CD4-positive, CD25-positive, alpha-beta regulatory T cell (primary cell): ENCODE measurements at places on chromosomes 13 and 19.

DNA sequence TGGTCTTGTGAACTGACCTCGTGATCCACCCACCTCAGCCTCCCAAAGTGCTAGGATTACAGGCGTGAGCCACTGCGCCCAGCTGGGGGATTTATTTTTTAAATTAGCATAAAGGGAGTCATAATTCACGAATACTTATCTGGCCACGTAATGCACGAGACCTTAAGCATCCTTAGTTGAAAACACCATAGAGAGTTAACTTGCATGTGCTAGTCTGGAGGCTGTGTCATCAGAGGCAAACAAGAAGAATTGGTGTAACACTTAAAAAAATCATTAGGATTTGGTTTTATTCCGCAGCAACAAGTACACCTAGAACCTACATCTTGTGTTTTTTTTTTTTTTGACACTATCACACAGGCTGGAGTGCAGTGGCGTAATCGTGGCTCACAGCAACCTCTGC is 19.1 kb downstream of the KLF5 start:
- DNase-seq, result no peak

- peak; percentile 57 for DNase-seq
Measured at GRCh38 chr19:5967994-5968430, 9.9 kb downstream of the RANBP3 start.

- DNase-seq, result peak; percentile 24
Measured at GRCh38 chr19:1132552-1133383, 29.0 kb downstream of the GPX4 start.

- no peak for DNase-seq
Measured at GRCh38 chr13:38340624-38341023, 9.0 kb upstream of the UFM1 start.

DNA sequence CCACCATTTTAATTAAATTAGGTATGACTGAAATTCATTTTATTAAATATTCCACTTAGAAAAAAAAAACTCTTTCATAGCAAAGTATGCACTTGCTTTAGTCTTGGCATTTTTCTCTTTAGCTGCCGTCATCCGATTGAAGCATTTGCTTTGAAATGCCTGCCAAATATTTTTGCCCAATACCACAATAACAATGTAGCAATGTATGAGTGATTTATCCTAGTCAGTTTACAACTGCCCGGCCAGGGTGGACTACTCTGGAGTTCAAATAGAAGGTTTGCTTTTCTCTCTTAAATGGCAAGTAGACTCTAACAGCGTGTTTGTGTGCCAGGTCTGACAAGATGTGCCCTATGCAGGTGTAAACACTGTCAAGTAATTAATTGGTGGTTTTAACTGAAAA is 675.3 kb upstream of the SGCG start:
- DNase-seq, result no peak

DNA sequence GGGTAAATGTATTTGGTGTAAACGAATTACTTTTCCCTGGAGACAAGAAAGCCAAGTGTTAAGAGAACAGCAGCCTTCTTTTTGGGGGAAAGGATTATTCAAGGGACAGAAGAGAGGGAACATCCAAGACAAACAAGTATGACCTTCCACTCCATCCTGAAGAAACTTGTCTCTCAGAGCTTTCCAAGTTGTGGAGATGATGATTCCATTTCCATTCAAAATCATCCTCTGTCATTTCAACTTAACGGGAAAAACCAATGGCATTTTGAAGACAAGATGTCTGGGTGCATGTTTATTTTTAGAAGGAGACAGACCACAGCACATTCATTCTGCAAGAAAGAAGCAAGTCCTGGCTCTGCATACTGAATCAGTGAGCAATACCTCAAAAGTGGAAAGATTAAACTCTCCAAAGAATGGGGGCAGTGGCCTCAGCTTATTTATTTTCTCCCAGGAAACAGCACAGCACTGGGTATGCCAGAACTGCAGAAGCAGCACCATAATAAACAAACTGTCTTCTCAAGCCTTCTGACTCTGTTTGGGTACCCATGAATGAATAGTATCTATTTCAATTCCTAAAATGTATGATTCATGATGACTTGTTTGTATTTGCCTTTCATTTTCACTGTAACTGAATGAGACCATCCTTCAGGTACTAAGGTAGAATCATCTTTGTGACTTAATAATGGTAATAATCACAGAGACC is 541.0 kb downstream of the RFC3 start:
- no peak for DNase-seq

DNA sequence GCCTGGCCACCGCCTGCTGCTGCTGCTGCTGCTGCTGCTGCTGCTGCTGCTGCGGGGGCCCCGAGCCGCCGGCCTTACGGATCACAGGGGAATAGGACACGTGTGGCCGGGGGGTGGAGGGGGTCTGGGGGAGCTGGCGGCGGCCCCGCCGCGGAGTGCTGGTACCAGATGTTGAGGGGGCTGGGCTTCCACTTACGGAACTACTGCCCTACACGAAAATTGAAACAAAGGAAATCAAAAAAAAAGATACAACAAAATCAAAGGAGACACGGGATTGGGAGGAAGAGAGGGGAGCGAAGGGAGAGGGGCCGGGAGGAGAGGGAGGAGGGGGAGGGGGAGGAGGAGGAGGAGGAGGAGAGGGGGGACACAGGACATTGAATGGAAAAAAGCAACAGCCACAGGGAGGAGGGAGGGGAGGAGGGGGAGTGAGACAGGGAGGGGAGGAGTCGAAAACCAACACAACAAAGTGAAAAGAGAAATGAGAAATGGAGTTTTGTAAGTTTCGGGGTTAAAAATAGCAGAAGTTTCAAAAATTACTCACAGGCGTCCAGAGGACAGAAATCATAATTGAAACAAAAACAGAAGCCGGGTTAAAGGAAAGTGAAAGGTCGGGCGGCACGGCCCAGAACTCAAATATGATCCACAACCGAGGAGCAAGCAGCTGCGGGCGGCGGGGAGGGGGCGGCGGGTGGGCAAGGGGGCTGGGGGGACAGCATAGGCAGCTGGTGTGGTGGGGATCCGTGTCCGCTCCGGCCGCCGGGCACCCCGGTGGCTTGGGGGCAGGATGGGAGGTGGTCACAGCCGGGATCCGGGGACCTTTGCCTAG is 57.8 kb downstream of the IER2 start:
- peak; percentile 76 for DNase-seq

- DNase-seq, result peak; percentile 62
Measured at GRCh38 chr19:45075301-45076028, 813 bp downstream of the ZNF296 start.

DNA sequence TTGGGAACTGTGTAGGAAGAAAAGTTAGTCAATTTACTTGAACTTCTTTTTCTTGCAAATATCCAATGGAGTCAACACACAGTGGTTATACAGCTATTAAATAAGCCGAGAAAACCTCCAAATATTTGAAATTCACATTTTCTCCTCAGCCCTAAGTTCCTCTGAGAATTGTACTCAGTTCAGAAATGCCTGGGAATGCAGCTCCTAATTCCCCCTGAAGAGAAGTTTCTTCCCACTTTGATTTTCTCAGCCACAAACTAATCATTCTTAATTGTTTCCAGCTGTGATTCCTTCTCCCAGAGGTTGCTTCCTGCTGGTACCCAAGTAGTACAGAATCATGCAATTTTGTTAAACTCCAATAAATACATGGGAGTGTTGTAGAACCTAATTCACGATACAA is 246.1 kb upstream of the MIR17HG start:
- no peak for DNase-seq

- DNase-seq, result peak; percentile 20
Measured at GRCh38 chr19:19410553-19411550, 5.4 kb downstream of the GATAD2A start.

- no peak for DNase-seq
Measured at GRCh38 chr13:100234006-100234405, 145.1 kb downstream of the PCCA start.

- DNase-seq, result no peak
Measured at GRCh38 chr13:35552172-35552844, 75.8 kb upstream of the MAB21L1 start.

GRCh38 chr13:51764184-51765141 is 39.5 kb downstream of the DHRS12 start:
- peak; percentile 36 for DNase-seq

DNA sequence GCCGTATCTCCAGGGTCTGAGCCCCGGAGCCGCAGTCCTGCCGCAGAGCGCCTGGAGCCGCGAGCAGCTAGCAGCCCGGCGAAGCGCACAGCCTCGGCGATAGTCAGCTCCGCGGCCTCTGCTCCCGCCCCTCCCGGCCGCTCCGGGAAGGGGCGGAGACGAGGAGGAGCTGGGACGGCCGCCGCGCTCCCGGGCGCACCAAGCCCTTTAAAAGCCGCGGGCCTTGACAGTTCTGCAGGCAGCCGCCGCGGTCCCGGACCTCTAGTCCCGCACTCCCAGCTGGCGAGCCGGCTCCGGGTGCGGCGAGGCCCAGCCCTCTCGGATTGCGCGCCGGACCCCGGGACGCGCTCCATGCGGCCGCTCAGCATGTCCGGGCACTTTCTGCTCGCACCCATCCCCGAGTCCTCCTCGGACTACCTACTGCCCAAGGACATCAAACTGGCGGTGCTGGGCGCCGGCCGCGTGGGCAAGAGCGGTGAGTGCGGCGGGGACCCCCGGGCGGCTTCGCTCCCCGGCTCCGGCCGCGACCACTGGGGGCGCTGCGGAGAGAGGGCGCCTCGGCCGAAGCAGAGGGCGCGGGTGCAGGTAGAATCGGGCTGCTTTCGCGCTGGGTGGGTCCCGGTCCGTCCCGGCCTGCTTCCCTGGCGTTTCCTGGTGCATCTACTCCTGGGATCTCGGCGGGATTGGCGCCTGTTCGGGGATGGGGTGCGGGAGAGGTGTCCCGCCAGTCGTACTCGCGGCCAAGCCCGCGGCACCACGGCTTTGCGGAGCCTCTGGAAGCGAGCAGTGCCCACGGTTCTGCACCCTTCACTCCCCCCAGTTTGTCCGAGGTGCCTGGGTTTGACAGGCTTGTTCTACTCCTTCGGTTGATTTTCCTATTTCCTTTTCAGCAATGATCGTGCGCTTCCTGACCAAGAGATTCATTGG is at the start of gene RASL11A:
Gene RASL11A (plus strand): TSS at position 237 of the 927 bp plus-strand sequence. CDS start 115 bp downstream, at position 352.
- DNase-seq, result peak; percentile 57

- DNase-seq, result no peak
Measured at GRCh38 chr13:23824371-23824770, 64.8 kb downstream of the MIPEP start.

GRCh38 chr13:59787679-59788078 is 376.0 kb downstream of the DIAPH3 start:
- no peak for DNase-seq

DNA sequence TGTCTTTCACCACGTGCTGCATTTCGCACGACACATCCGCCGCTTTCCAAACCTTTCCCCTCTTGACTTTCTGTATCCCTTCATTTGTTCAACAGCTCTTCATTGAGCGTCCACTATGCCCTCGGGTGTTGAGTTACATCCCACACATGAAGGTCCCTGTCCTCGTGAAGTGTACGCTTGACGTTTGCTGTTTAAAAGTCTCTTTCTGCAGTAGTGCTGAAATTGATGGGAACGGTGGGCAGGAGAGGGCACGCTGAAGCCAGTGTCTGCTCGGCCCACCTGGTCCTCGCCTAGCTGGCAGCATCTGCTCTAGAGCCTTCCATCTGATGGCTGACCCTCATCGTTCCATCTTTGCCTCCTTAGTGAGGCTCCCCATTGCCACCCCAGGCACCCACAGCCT is 55.6 kb upstream of the AMER2 start:
- no peak for DNase-seq

- DNase-seq, result no peak
Measured at GRCh38 chr13:93118081-93118615, 108.5 kb upstream of the GPC6 start.

- DNase-seq, result no peak
Measured at GRCh38 chr13:50400035-50400726, 384.9 kb downstream of the KCNRG start.

DNA sequence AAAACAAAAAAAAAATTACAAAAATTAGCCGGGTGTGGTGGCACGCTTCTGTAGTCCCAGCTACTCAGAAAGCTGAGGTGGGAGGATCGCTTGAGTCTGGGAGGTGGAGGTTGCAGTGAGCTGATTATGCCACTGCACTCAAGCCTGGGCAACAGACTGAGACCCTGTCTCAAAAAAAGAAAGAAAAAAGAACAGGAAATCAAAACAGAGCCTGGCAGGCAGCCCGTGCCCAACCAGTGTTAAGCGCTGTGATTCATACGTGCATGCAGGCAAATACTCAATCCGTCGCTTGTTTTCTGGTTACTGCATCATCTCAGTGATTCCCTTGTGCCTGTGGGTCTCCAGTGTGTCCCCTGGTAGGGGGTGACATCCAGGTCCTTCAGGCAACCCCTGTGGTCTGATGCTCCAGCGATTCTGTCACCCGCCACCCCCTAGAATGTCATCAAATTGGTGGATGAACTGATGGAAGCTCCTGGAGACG is 18.1 kb downstream of the DDX39A start:
- DNase-seq, result no peak

- no peak for DNase-seq
Measured at GRCh38 chr13:39729156-39729555, 73.7 kb downstream of the COG6 start.

- no peak for DNase-seq
Measured at GRCh38 chr19:40507892-40508291, 41.1 kb downstream of the SPTBN4 start.

DNA sequence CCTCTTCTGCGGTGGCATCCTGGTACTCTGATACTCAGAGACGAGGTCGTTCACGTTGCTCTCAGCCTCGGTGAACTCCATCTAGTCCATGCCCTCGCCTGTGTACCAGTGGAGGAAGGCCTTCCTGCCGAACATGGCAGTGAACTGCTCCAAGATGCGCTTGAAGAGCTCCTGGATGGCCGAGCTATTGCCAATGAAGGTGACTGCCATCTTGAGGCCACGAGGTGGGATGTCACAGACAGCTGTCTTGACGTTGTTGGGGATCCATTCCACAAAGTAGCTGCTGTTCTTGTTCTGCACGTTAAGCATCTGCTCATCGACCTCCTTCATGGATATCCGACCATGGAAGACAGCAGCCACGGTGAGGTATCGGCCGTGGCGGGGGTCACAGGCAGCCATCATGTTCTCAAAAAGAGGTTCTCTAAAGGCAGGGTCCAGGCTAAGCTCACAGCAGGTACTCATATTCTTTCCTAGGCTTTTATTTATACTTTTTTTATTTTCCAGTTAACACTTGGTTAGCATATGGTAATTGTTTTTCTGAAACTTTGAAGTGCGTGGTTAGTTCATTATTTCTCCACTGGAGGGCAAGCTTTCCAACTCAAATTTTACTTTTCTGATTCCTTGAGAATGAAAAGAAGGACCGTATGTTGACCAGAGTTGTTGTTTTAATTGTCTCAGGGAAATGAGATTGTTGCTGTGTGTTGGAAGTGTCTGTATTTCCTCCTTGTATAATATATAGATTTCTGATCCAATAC is 72.4 kb upstream of the RGCC start:
- DNase-seq, result no peak

- DNase-seq, result no peak
Measured at GRCh38 chr13:108993346-108993745, 363.9 kb downstream of the MYO16 start.

DNA sequence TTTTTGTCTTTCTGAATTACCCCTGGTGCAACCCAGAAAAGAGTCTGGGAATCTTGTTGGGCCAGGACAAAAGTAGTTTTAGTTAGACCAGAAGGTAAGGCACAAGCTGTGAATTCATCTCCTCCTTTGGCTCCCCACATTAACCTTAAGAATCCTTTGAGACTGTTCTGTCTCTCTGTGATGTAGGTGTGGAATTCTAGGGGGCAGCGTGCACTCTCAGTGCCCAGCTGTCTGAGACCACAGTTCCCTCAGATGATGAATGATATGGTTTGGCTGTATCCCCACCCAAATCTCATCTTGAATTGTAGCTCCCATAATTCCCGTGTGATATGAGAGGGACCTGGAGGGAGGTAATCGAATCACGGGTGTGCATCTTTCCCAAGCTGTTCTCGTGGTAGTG is 43.9 kb downstream of the ZNF506 start:
- DNase-seq, result no peak

- DNase-seq, result peak; percentile 92
Measured at GRCh38 chr19:52535771-52536447, 8.4 kb downstream of the ZNF808 start.
